Uterine smooth muscle cell (primary cell): ENCODE measurements at places on chromosomes 5 and 9. TPM values are rescaled to one million over a fixed set of nuclear protein-coding genes. Genes with fewer than 3 reads are reported as not detected.

TAF11L10 gene
- not detected in 2 replicates for total RNA-seq

FAM193B gene
- 21.6 and 26.5 TPM in 2 replicates for total RNA-seq

PCDHA8 gene
- total RNA-seq = 0.11 and 0.12 TPM in 2 replicates

KIF4B gene
- total RNA-seq = under 0.01 and 0.12 TPM in 2 replicates

PCDHGB6 gene
- 2.4 and 2.9 TPM in 2 replicates for total RNA-seq

OR13C4 gene
- not detected in 2 replicates for total RNA-seq

TRIM32 gene
- 22.1 and 26.7 TPM in 2 replicates for total RNA-seq

RMRP gene
- 11,544 and 12,668 TPM in 2 replicates for total RNA-seq

ARHGAP26 gene
- 4.8 and 13.6 TPM in 2 replicates for total RNA-seq

CD274 gene
- 10.5 and 17.7 TPM in 2 replicates for total RNA-seq

SLIT3 gene
- 0.33 and 2.5 TPM in 2 replicates for total RNA-seq

TSSK1B gene
- 0.11 and 0.12 TPM in 2 replicates for total RNA-seq
